HS-5 (cell line): ENCODE measurements at places on chromosomes 1 and 21.

- peak; percentile 20 for DNase-seq
These were observed 80.3 kb downstream of the NENF start for GRCh38 chr1:212512816-212513559.

GRCh38 chr1:185645162-185645640 lies 89.0 kb upstream of the HMCN1 start:
- DNase-seq = no peak

GRCh38 chr1:65027666-65028358 lies 61.5 kb upstream of the JAK1 start:
- no peak for DNase-seq

DNA sequence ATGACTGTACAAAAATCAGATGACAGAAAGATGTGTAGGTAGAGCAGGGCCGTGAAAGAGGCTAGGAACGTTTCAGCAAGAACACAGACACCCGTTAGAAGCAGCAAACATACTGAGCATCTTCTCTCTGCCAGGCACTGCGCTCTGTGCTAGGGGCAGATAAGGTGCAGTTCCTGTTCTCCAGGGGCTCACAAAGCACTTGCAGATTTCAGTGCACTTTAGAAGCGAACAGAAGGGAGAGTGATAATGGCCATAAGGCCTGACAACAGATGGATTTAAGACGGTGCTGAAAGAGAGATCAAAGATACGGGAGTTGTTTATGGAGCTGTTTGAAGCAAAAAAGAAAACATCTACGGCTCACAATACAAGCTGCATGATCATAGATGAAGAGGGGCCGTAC lies 200.3 kb upstream of the FOXD3 start:
- DNase-seq = no peak

DNA sequence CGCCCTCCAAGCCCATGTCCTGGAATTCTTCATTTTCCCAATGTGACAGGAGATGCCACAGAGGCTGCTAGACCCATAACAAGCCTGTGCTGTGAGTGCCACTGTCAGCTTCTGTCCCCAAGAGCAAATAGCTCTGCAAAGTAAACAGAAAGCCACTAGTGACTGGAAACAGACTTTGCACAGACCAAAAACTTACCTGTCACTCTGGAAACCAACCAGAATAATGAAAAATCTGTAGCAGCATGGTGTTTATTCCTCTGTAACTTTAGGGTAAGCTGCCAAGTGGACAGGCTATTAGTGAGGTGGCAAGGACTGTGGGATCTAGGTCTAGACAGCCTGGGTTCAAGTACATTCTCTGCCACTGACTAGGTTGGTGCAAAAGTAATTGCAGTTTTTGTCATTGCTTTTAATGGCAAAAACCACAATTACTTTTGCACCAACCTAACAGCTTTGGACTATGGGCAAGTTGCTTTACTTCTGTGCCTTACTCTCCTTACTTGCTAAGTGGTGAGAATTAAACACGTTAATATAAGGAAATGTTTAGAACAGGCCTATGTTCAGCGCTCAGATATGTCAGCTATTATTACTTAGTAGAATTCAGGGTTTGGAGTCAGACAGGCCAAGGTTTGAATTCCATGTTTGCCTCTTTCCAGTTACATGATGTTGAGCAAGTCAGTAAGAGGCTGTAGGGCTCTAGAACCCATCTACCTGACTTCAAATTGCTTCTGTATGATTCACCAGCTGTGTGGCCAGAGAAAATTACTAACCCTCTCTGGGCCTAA lies at the start of gene C8B:
Gene C8B, minus strand, starts transcription at position 100 of the 782 bp plus-strand sequence. Its CDS starts 67 bp downstream, at position 33.
- no peak for DNase-seq

DNA sequence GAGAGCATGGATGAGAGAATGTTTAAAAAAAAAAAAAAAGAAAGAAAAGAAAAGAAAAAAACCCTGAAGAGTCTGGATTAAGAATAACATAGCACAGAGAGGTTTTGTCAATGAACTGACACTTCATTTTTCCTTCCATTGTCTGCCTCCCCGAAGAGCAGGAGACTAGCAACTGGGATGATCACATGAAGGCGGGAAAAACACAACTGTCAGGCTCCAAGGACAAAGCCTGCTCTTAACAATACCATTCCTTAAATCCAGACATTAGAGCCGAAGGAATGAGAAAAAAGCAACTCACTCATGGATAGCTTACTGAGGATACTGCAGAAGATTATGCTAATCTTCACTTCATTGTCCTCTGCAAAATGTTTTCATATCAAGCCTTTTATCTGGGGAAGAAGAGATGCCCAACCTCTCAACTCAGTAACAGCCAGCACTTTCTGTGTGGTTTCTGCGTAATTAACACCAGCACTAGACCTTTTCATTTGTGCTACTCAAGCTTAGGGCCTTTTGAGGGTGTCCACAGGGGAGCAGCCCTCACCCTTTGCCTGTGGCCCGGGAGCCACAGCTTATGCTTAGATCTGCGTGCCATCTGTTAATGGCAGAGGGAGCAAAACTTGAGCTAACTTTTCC lies 182.3 kb downstream of the BARHL2 start:
- DNase-seq = no peak
